Central memory CD8-positive, alpha-beta T cell (primary cell): ENCODE measurements at places on chromosomes 3 and 15.
A peak's percentile ranks its signal among the peaks of the same experiment; 100 is the strongest.

- H3K36me3 ChIP-seq: no peaks in the 10 kb centered on the region
- no peak overlapping the region for H3K4me3 ChIP-seq
- no peaks in the 10 kb centered on the region for H3K4me1 ChIP-seq
- H3K27me3 ChIP-seq: no peaks in the 10 kb centered on the region
- no peak overlapping the region for H3K27ac ChIP-seq
Measured at GRCh38 chr3:23308986-23309625, 106.0 kb downstream of the UBE2E2 start.

- H3K4me1 ChIP-seq: no peaks in the 10 kb centered on the region
- H3K4me3 ChIP-seq: no peak overlapping the region
- no peak overlapping the region for H3K27ac ChIP-seq
Measured at GRCh38 chr3:51773529-51774056, 5.4 kb downstream of the IQCF6 start.

- peaks cover 51% of the 10 kb centered on the region for H3K4me1 ChIP-seq
- no peak for DNase-seq
- no peak overlapping the region for H3K27ac ChIP-seq
- no peaks in the 10 kb centered on the region for H3K27me3 ChIP-seq
- no peak overlapping the region for H3K4me3 ChIP-seq
Measured at GRCh38 chr3:128170866-128171516, 17.7 kb downstream of the EEFSEC start.

GRCh38 chr15:74192751-74193150 is 9.8 kb downstream of the STRA6 start:
- peaks cover 26% of the 10 kb centered on the region for H3K27me3 ChIP-seq
- H3K27ac ChIP-seq: no peak overlapping the region
- H3K4me3 ChIP-seq: no peak overlapping the region
- DNase-seq: no peak
- no peaks in the 10 kb centered on the region for H3K4me1 ChIP-seq
- H3K36me3 ChIP-seq: peaks cover 3% of the 10 kb centered on the region

GRCh38 chr15:99993681-99994131 is 260.5 kb upstream of the LYSMD4 start:
- H3K36me3 ChIP-seq: peaks cover 4% of the 10 kb centered on the region
- H3K4me3 ChIP-seq: no peak overlapping the region
- no peak for DNase-seq
- no peaks in the 10 kb centered on the region for H3K4me1 ChIP-seq
- no peak overlapping the region for H3K27ac ChIP-seq

- DNase-seq: no peak
- no peaks in the 10 kb centered on the region for H3K27me3 ChIP-seq
- no peaks in the 10 kb centered on the region for H3K36me3 ChIP-seq
- H3K27ac ChIP-seq: no peak overlapping the region
Measured at GRCh38 chr3:114213292-114213626, 24.1 kb downstream of the ZNF80 start.

DNA sequence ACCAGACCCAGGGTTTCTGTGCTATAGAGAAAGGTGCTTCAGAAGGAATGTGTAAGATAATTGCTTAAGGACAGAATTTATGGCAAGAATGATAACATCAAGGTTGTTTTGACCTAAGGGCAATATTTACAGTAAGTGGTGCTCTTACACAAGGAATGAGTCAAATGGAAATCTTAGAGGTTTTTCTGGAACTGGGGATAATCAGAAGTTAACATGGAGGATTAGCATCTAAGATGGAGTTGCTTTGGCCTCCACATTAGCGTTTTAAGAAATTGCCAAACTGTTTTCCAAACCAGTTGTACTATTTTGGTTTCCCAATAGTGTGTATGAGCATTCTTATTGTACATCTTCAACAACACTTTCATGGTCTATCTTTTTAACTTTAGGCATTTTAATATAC is 3.1 kb downstream of the WDR93 start:
- peaks cover 4% of the 10 kb centered on the region for H3K36me3 ChIP-seq
- H3K4me1 ChIP-seq: peaks cover 7% of the 10 kb centered on the region
- H3K27me3 ChIP-seq: peaks cover 9% of the 10 kb centered on the region
- no peak overlapping the region for H3K4me3 ChIP-seq
- no peak for DNase-seq
- no peak overlapping the region for H3K27ac ChIP-seq

DNA sequence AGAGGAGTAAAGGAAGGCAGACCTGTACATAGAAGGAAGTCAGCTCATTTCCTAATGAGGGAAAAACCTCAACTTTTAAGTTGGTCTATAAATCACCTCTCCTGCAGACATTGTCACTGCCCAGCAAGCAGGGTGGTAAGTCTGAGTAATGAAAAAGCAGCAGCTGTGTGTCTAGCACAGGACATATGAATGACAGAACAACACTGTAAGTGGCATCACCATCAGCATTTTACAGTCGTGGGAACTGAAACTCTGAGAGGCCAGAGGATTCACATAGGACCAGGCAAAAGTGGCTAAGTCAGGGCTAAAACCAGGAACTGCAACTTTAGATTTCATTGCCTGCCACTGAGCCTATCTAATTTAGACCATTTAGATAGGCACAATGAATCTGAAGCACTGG is 235.6 kb downstream of the CLSTN2 start:
- no peaks in the 10 kb centered on the region for H3K36me3 ChIP-seq
- H3K27me3 ChIP-seq: peaks cover 13% of the 10 kb centered on the region
- no peak overlapping the region for H3K27ac ChIP-seq
- H3K4me3 ChIP-seq: no peak overlapping the region
- DNase-seq: no peak

GRCh38 chr15:34984889-34985630 is 3.0 kb downstream of the ZNF770 start:
- H3K36me3 ChIP-seq: peaks cover 32% of the 10 kb centered on the region
- H3K27me3 ChIP-seq: no peaks in the 10 kb centered on the region
- H3K4me3 ChIP-seq: peak overlapping the region; percentile 32
- peak overlapping the region; percentile 44 for H3K27ac ChIP-seq
- H3K4me1 ChIP-seq: peaks cover 26% of the 10 kb centered on the region
- DNase-seq: no peak

GRCh38 chr15:80944818-80945217 is 44.8 kb downstream of the MESD start:
- H3K36me3 ChIP-seq: peaks cover 13% of the 10 kb centered on the region
- no peak overlapping the region for H3K27ac ChIP-seq
- peaks cover 5% of the 10 kb centered on the region for H3K4me1 ChIP-seq
- H3K4me3 ChIP-seq: no peak overlapping the region
- no peak for DNase-seq

- H3K27ac ChIP-seq: no peak overlapping the region
- H3K36me3 ChIP-seq: peaks cover 23% of the 10 kb centered on the region
- DNase-seq: no peak
- H3K4me1 ChIP-seq: peaks cover 9% of the 10 kb centered on the region
- no peaks in the 10 kb centered on the region for H3K27me3 ChIP-seq
Measured at GRCh38 chr15:28120359-28120640, 21.2 kb upstream of the OCA2 start.

GRCh38 chr15:78102741-78103140 is 10.4 kb downstream of the SH2D7 start:
- DNase-seq: no peak
- peaks cover 9% of the 10 kb centered on the region for H3K36me3 ChIP-seq
- no peak overlapping the region for H3K4me3 ChIP-seq

DNA sequence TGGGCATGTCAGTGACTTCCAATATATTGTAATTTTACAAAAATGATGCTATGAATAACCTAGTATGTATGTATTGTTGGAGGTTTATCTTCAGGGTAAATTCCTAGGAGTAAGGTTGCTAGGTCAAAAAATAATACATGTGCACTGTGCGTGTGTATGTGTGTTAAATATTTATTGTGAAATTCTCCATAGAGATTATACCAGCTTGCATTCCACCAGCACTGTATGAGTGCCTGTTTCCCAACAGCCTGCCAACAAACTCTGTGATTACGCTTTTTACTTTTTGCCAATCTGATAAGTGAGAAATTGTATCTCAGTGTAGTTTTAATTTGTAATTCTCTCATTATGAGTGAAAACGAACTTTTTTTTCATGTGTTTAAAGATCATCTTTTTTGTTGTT is 12.6 kb upstream of the IGF2BP2 start:
- DNase-seq: no peak
- no peak overlapping the region for H3K4me3 ChIP-seq
- H3K27me3 ChIP-seq: peaks cover 56% of the 10 kb centered on the region
- H3K36me3 ChIP-seq: peaks cover 2% of the 10 kb centered on the region
- H3K27ac ChIP-seq: no peak overlapping the region

DNA sequence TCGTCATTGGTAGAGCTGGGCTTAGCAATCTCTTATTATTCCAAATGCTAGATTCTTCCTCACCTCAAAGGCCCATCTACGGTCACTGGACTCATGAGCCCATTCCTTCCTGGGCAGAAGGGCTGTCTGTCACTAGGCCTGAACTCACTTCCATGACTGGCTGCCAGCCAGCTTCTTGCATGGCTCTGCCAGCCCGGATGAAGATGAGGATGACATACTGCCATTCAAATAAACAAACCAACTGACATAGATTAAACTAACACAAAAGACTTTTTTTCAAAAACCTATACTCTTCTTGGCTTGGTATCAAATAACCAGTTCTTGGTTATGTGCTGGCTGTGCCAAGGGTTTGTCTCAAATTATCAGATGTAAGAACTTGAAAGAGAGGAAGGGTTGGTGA is 23.8 kb downstream of the ISL2 start:
- no peak overlapping the region for H3K27ac ChIP-seq
- H3K27me3 ChIP-seq: no peaks in the 10 kb centered on the region
- no peak for DNase-seq
- peaks cover 2% of the 10 kb centered on the region for H3K36me3 ChIP-seq
- no peak overlapping the region for H3K4me3 ChIP-seq

- DNase-seq: no peak
- no peaks in the 10 kb centered on the region for H3K36me3 ChIP-seq
- no peak overlapping the region for H3K4me3 ChIP-seq
- no peaks in the 10 kb centered on the region for H3K27me3 ChIP-seq
- H3K4me1 ChIP-seq: peaks cover 4% of the 10 kb centered on the region
Measured at GRCh38 chr3:189389346-189389745, 217.6 kb downstream of the TPRG1 start.

DNA sequence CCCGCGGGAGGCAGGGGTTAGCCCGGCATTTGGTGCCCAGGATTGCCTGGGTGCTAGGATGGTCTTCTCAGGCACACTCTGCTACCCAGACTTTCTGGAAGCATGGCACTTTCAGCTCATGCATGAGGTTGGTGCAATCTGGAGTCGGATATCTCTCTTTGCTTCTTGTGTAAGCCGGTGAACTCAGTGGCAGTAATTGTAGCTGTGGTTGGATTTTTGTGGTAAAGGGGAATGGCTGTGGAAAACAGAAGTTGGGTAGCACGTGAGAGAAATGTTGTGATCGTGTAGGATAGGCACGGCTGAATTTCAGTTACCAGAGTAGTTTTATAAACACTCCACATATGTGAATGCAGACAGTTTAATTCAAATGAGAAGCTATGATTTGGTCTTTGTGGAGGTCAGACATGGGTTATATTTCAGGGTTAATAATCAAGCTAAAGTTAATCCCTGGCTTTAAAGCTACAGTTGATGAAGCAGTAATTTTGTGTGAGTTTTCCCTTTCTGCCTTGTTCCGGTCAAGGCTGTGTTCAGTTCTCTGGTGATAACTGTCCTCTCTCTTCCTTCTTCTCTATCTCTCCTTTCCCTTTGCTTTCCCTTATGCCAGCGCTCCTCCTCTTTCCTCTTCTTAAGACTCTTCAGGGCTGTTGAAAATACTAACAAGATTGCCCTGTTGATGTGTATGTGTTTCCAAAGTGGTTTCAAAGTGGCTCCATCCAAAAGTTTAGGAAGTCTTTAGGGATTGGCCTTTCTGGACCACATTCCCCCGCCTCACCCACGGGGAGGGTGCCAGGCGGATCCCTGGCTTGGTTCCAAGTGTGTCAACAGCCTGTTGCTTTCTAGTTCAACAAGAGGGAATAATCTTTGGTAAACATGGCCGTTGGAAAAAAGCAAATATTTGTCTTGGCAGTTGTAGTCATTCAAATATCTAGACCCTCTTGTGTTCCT is 404.6 kb upstream of the C2CD4B start:
- H3K4me3 ChIP-seq: no peak overlapping the region
- no peaks in the 10 kb centered on the region for H3K4me1 ChIP-seq
- H3K36me3 ChIP-seq: no peaks in the 10 kb centered on the region
- H3K27ac ChIP-seq: no peak overlapping the region
- DNase-seq: no peak

DNA sequence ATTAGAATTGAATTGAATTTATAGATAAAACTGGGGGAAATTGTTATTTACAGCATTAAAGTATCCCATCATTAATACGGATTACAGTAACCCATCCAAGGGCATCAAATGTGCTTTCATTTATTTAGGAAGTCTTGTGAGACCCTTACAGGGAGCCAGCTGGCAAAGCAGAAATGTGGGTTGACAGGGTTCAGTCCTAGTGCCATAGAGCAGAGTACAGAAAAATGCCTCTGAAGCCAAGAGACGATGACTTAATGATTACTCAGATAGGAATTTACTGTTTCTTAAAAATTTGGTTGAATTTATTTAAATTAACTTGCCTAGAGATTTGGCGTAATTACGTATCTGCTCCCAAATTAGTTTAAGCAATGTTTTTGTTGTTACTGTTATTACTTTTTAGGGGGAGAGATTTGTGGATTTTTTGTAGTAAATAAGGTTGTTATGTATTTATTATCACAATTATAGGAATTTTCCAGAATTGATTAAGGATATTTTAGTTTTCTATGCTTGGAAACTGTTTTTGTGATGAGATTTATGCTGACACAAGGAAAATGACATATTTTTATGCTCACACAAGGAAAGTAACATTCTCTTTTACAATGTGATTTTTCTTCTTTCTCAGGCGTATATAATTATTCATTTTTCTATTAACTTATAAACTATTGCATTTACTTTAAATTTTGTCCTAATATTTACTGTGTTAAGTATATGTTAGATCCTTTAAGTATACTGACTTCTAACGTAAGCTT is 152.0 kb downstream of the EPHA6 start:
- no peak overlapping the region for H3K4me3 ChIP-seq
- no peaks in the 10 kb centered on the region for H3K27me3 ChIP-seq
- no peaks in the 10 kb centered on the region for H3K36me3 ChIP-seq
- no peak overlapping the region for H3K27ac ChIP-seq

GRCh38 chr3:32220006-32220405 is 18.5 kb upstream of the CMTM8 start:
- H3K27ac ChIP-seq: no peak overlapping the region
- DNase-seq: no peak
- no peak overlapping the region for H3K4me3 ChIP-seq
- peaks cover 2% of the 10 kb centered on the region for H3K36me3 ChIP-seq

DNA sequence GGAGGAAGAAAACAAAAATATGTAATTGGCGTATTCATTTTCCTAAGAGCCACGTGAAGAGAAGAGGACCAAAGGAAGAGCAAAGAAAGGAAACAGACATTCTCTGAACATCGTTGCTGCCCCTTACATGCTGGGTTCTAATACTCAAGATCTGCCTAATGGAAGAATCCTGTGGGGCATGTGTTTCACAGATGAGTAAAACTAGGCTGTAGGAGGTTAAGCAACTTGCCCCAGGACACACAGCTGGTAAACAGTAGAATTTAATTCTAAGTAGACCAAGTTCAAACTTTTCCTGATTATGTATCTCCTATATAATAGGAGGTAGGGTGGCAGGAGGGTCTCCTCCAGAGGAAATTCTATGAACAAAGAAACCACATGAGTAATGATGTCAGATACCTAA is 106.1 kb upstream of the TNFAIP8L3 start:
- no peaks in the 10 kb centered on the region for H3K4me1 ChIP-seq
- H3K36me3 ChIP-seq: peaks cover 4% of the 10 kb centered on the region
- H3K4me3 ChIP-seq: no peak overlapping the region
- no peak overlapping the region for H3K27ac ChIP-seq

- DNase-seq: no peak
- no peaks in the 10 kb centered on the region for H3K27me3 ChIP-seq
- no peak overlapping the region for H3K4me3 ChIP-seq
- H3K4me1 ChIP-seq: no peaks in the 10 kb centered on the region
- peaks cover 2% of the 10 kb centered on the region for H3K36me3 ChIP-seq
Measured at GRCh38 chr3:32869513-32870047, 51.8 kb downstream of the TRIM71 start.
